ENCODE measurements at places on chromosomes 16 and 17.

GRCh38 chr16:51756447-51757123 lies 605.5 kb upstream of the SALL1 start:
- DNase-seq = no peak

GRCh38 chr16:14485811-14486519 lies 144.1 kb downstream of the PARN start:
- no peak for DNase-seq

- peak; percentile 12 for DNase-seq
Observed at GRCh38 chr17:1122533-1123392, 57.0 kb downstream of the ABR start.

- DNase-seq = no peak
Observed at GRCh38 chr17:69669441-69670178, 255.1 kb downstream of the MAP2K6 start.

DNA sequence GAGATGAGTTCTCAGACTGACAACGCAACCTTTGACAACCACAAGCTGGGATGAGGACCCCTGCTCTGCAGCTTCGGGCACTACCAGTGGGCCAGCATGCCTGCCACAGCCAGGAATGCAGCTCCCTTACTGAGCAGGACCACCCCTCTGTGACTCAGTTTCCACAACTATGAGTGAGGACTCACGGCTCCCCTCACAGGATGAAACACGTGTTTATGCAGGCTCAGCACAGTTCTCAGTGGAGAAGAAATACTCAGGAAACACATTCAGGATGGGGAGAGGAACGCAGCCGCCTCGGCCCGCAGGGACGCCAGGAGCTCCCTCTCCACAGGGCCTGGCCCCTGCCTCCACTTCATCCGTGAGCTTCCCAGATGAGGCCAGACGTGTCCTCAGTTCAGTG lies 14.1 kb downstream of the DNASE1 start:
- DNase-seq = no peak

DNA sequence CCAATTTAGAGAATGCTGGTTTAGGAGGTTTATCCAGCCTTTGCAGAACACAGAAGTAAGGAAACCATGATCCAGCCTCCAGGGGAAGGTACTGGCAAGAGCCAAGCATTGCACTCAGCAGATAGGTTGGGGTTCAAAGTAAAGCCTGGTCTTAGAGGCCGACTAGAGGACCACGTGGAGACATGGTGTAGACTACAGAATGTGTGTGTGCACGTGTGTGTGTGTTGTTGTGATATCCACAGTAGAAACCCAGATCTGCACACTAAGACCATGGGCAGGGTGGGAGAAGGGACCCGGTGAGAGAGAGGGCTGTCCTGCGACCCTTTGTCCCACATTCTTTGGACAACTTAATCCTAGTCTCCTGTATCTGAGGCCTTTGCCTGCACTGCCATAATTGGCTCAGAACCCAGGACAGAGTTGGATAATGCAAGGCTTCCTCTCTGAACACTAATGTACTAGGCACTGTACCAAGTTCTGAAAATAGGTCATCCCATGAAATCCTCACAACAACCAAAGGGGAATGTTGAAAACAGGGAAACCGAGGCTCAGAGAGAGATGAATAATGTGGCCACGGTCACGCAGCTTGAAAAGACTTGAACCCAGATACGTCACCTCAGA lies 325.1 kb upstream of the HSBP1 start:
- DNase-seq = no peak

DNA sequence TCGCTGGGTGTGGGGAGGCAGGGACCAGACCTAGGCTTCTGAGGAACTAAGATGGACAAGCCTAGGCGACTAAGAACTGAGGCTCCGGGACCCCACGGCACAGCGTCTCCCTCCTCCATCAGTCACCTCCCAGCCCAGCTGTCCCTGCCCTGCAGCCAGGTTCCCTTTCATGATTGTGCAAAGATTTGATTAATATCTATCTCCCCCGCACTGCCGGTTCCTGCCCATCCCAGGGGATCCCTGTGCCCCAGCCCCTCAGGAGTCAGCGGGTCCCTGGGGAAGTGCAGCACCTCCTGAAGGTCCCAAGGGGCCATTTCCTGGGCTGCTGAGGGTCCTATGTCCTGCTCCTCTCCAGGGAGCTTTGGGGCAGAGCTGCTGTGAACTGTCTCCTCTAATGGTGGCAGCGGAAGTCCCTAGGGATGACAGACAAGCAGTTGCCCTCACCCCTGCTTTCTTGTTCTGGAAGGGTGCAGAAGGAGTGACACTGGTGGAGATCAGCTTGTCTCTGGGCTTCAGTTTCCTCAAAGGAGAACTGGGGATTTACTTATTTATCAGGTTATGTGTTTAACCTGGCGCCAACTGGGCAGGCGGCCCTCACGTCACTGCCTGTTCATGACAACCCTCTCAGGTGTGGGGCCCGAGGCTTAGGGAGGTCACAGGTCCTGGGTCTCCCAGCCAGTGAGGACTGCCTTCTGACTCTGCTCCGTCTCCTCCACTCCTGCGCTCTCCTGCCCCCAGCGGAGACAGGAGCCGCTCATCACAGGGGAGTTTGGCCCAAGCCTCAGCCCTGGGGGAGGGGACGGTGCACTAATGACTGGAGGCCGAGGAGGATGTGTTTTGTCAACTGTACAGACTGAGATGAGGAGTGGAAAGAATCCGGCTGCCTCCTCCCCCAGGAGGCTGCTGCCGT lies 1.9 kb upstream of the C16orf74 start:
- DNase-seq = no peak

DNA sequence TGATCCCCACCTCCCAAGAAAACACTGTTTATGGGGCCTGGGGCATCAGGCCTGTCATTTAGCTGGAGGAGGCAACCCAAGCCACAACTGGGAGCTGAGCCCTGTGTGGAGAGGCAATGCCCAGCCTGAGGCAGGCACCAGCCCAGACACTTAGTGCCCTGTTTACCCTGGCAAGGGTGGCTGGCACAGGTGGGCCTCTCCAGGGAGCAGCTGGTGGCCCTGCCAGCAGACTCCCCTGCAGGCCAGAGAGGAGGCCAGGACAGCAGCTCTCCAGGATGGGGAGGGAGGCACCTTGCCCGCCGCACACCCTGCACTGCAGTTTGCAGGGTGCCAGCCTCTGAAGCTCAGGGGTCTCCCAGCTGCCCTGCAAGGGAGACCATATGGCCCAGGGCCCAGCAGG lies 9.1 kb upstream of the TMEM92 start:
- DNase-seq = no peak

DNA sequence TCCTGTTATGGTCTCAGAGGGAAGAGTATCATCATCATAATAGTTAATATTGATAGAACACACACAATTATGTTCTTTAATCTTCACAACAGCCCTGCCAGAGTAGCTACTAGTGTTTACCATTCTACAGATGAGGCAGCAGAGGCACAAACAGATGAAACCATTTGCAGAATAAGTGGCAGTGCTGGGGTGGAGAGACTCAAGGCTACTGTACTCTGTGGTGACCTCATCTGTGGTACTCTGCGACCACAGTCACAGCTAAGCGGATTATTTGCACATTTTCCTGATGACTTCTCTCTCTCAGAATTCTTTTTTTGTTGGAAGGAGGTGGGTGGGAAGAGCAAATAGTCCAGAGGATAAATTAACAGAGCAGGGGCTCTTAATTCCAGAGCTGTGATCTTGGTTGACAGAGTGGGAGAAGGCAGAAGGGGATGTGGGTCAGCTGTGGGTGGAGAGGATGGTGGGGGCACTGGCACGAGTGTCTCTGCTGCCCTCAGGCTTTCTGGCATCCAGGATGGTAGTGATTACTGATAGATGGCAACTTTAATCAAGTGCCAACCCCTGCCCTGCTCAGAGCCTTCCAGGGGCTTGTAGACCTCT lies 41.8 kb downstream of the MRM1 start:
- DNase-seq = no peak

DNA sequence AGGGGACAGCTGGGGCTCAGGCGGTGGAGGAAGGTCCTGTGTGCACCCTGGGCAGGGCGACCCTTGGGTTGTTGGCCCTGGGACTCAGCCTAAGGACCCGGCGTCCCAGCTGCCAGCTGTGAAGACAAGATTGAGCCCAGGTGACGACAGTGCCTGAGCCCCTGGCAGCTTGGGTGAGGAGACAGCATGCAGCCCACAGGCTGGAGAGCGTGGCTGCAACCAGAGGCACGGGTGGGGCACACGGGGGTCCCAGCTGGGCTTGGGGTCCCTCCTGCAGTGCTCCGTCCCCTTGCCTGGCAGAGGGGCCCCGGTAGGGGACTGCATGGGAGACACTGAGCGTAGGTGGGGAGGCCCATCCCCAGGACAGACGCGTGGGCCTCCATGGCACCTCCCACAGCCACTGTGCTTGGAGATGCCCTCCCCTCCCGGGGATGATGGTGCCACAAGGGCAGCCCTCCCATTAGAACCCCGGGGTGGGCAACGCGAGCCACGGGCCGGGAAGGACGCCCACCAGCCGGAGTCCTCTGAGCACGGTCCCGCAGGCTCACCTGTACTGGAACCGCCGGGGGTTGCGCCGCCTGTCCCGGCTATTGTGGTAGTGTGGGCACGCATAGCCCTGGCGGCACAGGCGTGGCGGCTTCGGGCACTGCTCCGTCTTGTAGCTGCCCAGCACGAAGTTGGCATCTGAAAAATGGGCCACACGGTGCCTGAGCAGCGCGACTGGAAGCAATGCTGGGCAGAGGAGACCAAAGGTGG lies 15.5 kb downstream of the UNKL start:
- DNase-seq = no peak

DNA sequence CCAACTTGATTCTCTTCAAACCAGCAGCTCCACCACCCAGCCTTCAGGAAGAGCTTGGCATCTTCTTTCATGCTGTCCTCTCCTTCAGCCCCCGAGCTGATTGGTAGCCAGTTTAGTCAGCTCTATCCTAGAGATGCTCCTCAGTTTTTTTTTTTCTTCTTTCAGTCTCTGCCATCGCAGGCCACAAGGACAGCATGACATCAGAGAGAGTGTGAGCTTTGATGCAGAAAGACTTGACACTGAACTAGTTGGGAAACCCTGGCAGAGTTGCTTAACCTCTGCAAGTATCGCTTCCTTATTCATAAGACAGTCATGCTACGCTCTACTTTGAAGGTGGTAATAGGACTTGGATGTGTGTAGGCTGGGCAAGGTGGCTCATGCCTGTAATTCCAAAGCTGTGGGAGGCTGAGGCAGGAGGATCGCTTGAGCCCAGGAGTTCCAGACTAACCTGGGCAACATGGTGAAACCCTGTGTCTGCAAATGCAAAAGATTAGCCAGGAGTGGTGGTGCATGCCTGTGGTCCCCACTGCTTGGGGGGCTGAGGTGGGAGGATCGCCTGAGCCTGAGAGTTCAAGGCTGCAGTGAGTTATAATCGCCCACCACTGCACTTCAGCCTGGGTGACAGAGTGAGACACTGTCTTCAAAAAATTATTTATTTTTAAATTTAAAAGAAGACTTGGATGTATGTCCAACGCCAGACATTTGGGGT lies 2.6 kb downstream of the CD300LB start:
- DNase-seq = peak; percentile 100

DNA sequence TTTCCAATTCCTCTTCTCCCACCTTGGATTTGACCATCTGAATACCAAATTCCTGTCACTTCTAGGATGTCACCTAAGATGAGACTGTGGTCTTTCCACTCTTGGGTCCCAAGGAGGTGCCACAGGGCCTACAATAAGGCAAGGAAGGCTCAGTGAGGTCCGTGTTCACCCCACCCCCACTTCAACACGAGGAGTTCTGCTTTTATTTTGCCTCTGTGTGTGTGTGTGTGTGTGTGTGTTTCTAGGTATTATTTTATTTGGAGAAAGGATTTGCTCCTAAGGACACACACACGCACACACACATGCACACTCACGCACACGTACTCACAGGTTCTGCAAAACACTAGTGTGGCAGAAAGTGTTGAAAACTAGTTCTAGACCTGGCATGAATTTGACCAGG lies 24.5 kb upstream of the PHOSPHO1 start:
- no peak for DNase-seq

DNA sequence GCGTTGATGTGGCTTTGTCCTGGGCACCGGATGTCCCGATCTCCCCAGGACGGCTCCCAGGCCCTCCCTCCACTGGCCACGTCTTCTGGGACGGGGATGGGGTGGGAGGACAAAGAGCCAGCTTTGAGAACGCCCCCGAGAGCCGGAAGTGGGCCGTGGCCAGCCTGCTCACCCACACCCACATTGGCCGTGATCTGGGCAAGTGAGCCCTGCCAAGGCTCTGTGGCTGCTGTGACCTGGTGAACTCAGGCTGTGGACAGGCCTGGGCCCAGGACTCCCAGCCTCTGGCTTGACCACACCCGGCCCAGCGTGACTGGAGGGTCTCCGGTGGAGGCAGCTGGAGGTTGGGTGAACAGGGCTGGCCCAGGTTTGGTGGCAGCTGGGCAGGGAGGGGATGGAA lies 3.3 kb downstream of the CDH15 start:
- DNase-seq = no peak

GRCh38 chr16:57653936-57654335 lies 14.2 kb upstream of the ADGRG3 start:
- DNase-seq = no peak

- no peak for DNase-seq
Observed at GRCh38 chr16:88066680-88067529, 115.7 kb downstream of the BANP start.

DNA sequence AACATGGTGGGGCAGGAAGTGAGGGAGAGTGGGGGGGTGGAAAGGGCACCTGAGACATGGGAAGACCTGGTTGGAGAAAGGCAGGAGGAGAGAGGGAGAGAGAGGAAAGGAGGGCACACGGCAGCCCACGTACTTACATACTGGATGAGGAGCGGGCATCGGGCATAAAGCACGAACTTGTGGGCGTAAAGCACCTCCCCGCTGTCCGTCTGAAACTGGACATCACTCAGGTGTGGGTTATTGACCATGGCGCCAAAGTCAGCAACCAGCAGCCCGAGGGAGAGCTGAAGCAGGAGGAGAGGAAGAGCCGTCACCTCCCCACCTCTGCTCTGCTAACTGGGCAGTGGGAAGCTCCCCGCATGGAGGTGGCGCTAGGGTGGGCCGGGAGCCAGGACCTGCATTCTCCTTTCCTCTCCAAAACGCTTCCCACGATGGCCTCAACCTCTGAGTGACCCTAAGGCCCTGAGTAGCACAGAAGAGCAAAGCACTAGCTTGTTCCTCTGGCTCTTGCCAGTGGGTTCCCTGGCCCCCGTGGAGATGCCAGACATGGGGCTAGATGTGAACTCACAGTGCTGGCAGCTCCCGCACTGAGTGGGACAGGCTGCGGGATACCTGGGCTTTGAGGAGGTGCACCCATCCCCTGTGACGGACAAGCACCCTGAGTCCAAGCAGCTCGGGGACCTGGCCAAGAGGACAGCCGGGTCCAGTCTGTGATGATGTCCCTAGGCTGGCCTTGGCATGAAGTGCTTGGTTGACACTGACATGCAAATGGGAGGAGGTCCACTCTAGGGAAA lies 16.9 kb downstream of the SLX4 start:
- DNase-seq = no peak

DNA sequence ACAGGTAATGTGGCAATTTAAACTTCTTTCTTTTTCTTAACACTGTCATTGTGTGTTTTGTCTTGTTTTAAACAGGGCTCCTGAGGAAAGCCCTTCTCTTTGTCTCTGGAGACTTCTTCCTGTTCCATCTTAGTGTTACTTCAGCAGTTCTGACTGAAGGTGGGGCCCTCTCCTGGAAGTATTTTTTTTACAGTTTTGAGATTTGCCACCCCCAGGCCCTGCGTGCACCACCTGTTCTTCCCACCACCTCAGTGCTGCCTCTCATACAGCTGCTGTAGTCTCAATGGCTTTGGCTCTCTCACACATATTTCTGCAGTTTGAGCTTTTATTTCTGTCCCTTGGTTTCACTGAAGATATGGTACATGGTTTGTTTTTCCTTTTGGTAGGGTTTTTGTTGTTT lies 52.5 kb upstream of the ALDH3A1 start:
- DNase-seq = no peak

- DNase-seq = no peak
Observed at GRCh38 chr16:47139561-47140185, 4.1 kb downstream of the NETO2 start.

- DNase-seq = no peak
Observed at GRCh38 chr17:41619036-41619926, 5.1 kb downstream of the KRT17 start.
